ENCODE measurements at places on chromosomes 5 and 9. TPM values are rescaled to one million over a fixed set of nuclear protein-coding genes. Genes with fewer than 3 reads are reported as not detected.

- H3K4me3 ChIP-seq: no peak overlapping the region
- no peak overlapping the region for H3K27ac ChIP-seq
- no peaks in the 10 kb centered on the region for H3K36me3 ChIP-seq
- no peaks in the 10 kb centered on the region for H3K4me1 ChIP-seq
Measured at GRCh38 chr9:134561427-134562145, 80.0 kb upstream of the COL5A1 start.

PHF24 gene
- 1.3 TPM for total RNA-seq

DNA sequence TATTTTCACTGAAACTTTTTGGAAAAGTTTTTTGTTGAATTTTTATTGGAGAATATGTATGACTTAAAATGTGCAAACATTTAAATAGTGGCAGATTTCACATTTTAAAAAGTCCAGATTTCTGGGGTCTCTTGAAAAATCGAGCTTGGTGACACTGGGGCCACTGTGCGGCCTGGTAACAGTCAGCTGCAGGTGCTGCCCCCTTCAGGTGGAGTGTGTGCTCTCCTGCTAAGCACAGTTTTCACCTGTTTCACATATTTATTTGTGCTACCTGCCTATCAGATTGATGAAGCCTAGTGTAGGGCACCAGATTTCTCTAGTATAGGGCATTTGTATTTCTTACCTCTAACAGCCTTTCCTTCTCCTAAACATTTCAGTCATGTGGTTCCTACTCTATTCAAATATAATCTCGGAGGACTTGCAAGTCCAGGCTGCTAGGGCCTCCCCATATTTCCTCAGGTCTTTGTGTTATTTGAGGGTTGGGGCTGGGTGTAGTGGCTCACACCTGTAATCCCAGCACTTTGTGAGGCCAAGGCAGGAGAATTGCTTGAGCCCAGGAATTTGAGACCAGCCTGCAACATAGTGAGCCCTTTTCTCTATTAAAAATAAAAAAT is 95.8 kb upstream of the KLF9 start:
- H3K4me3 ChIP-seq: no peak overlapping the region
- no peak overlapping the region for H3K27ac ChIP-seq
- H3K36me3 ChIP-seq: no peaks in the 10 kb centered on the region

DNA sequence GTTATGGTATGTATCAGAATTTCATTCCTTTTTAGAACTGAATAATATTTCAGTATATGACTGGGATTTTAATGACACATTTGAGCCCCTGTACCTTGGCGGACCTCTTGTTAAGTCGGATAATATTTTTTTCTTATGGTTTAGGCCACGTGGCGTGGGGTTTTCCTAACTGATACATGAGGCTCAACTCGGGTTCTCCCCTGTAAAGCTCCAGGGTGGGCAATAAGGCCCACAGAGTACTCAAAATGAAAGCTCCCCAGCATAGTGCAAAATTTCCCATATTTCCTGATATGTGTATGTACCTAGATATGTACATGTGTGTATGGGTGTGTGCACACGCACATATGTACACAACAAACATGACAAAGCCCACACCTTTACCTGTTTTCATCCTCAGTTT is 24.5 kb downstream of the TICAM2 start:
- peaks cover 6% of the 10 kb centered on the region for H3K36me3 ChIP-seq
- no peak for DNase-seq
- H3K4me3 ChIP-seq: no peak overlapping the region
- H3K4me1 ChIP-seq: no peaks in the 10 kb centered on the region

DNA sequence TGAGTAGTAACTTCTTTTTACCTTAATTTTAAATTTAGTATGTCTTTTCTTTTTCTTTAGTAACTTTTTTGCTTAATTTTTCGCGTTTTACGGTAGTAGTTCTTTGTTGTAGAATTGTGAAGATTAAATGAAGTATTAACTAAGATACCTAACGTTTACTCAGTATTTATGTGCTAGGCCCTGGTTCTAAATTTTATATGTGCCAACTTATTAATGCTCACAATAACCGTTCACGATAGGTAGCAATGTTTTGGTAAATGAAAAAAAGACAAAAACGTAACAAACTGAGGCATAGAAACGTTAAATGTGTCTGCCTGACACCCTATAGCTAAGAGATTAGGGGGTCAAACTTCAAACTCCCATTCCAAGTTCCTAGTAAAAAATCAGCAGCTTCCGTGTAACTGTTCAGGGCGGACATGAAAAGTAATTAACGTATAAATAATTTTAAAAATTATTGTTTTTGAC is 1.2 kb downstream of the MRPS30 start:
- peaks cover 23% of the 10 kb centered on the region for H3K4me1 ChIP-seq
- H3K4me3 ChIP-seq: peak overlapping the region; percentile 93
- peaks cover 38% of the 10 kb centered on the region for H3K36me3 ChIP-seq
- H3K27ac ChIP-seq: peak overlapping the region; percentile 91
- no peak for DNase-seq
- no peaks in the 10 kb centered on the region for H3K27me3 ChIP-seq

DNA sequence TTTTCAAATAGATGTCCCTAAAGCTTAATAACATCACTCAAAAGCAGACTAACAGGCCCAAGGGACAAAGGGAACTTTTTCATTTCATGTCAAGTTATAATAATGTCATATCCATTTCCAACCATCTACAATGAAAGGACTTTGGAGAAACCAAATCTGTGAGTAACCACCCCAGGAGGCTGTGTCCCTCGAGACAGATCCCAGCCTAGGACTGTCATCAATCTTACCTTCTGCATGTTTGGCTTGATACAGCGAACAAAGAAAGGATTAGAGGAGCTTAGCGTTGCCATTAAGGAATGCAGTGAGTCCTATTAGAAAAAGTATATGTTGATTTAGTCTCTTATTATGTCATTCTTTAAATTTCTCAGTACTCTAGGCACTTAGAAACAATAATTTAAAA is 137.8 kb upstream of the RETREG1 start:
- peaks cover 80% of the 10 kb centered on the region for H3K36me3 ChIP-seq
- H3K4me3 ChIP-seq: no peak overlapping the region
- H3K27me3 ChIP-seq: no peaks in the 10 kb centered on the region

DNA sequence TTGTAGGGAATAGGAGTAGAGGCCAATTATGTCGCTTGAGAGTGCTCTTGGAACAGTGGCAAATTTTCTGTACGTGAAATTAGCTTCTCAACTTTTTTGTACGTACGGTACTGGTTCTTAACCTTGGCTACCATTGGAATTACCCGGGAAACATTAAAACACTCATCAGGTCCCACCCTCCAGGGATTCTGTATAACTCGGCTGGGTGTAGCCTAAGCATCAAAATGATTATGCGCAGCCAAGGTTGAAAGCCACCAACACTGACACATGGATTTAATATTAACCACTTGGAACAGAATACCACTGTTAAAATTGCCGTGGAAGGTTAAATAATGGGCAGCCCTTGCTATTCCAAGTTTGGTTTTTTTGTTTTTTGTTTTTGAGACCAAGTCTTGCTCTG is 17.4 kb downstream of the DNAJA1 start:
- H3K36me3 ChIP-seq: peaks cover 61% of the 10 kb centered on the region
- DNase-seq: no peak
- H3K4me1 ChIP-seq: peaks cover 12% of the 10 kb centered on the region
- H3K27me3 ChIP-seq: no peaks in the 10 kb centered on the region
- H3K4me3 ChIP-seq: no peak overlapping the region

DNA sequence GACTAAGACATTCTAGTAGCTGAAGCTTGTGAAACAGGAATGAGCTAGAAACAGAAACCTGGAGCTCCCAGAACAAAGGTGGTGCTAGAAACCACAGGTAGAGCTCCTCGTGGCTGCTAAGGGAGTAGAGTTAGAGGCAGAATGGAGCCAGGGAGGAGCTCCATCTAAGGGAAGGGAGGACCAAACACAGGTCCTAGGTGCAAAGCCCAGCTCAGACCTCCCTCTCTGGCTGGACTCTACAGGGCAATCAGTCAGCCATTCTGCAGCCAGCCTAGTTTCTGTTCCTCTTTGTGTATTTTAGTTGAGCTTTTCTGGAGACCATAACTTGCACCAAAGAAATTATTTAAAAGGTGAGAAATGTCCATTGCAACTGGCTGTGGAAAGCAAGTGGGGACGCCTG is 70.4 kb downstream of the CRB2 start:
- H3K4me1 ChIP-seq: no peaks in the 10 kb centered on the region
- no peak for DNase-seq
- no peak overlapping the region for H3K27ac ChIP-seq

GRCh38 chr9:111407813-111408212 is 76.4 kb downstream of the ECPAS start:
- no peak overlapping the region for H3K27ac ChIP-seq
- H3K27me3 ChIP-seq: no peaks in the 10 kb centered on the region
- H3K4me3 ChIP-seq: no peak overlapping the region
- H3K36me3 ChIP-seq: peaks cover 86% of the 10 kb centered on the region
- no peak for DNase-seq

ZNF462 gene
- 24.4 TPM for total RNA-seq

GRCh38 chr9:77725046-77725694 is 77.0 kb upstream of the GNA14 start:
- DNase-seq: no peak
- no peaks in the 10 kb centered on the region for H3K4me1 ChIP-seq
- no peaks in the 10 kb centered on the region for H3K27me3 ChIP-seq
- no peak overlapping the region for H3K27ac ChIP-seq

GCNT4 gene
- 1.9 TPM for total RNA-seq

- H3K4me3 ChIP-seq: no peak overlapping the region
- peaks cover 22% of the 10 kb centered on the region for H3K4me1 ChIP-seq
- H3K27me3 ChIP-seq: no peaks in the 10 kb centered on the region
- H3K27ac ChIP-seq: no peak overlapping the region
- no peaks in the 10 kb centered on the region for H3K36me3 ChIP-seq
- DNase-seq: no peak
Measured at GRCh38 chr9:36164372-36164771, 4.8 kb upstream of the CCIN start.

- H3K27me3 ChIP-seq: peaks cover 3% of the 10 kb centered on the region
- no peaks in the 10 kb centered on the region for H3K36me3 ChIP-seq
- H3K4me1 ChIP-seq: no peaks in the 10 kb centered on the region
- no peak overlapping the region for H3K27ac ChIP-seq
- H3K4me3 ChIP-seq: no peak overlapping the region
- no peak for DNase-seq
Measured at GRCh38 chr9:105663914-105664313, 1.7 kb downstream of the TAL2 start.

DNA sequence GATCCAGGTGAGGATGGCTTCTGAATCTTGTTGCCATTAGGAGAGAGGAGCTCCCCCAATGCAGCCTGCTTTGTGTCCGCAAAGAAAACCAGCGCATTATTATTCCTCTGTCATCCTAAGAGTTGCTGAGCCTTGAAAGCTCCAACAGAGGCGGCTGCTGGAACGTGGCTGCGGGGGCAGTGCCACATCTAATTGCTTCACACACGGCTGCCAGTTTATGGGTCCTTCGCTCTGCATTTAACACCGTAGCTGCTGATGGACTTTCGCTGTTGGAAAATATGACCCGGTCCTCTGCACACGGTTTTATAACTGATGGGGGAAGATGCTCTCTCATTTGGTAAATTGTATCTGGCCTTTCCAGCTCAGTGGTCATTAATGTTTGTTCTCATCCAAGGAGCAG is 38.0 kb downstream of the ZNF622 start:
- no peak overlapping the region for H3K27ac ChIP-seq
- H3K4me1 ChIP-seq: no peaks in the 10 kb centered on the region
- no peak for DNase-seq
- H3K4me3 ChIP-seq: no peak overlapping the region
- no peaks in the 10 kb centered on the region for H3K36me3 ChIP-seq
- no peaks in the 10 kb centered on the region for H3K27me3 ChIP-seq

PAIP2 gene
- total RNA-seq: 84.1 TPM

DNA sequence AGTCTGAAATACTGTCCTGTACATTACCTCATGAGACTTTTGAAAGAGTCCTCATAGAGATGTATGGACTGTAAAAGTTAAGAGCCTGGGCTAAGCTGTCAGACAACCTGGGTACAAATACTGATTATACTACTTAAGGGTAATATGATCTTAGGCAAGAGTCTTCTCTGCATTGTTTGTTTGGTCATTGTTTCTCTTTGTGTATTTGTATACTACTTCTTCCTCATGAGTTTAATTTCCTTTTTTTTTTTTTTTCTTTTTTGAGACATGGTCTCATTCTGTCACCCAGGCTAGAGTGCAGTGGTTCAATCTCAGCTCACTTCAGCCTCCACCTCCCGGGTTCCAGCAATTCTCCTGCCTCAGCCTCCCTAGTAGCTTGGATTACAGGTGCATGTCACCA is 2.6 kb upstream of the PFDN1 start:
- H3K27ac ChIP-seq: no peak overlapping the region
- H3K4me3 ChIP-seq: no peak overlapping the region
- DNase-seq: no peak
